Caco-2 (cell line): ENCODE measurements at places on chromosomes 7 and 10.
A peak's percentile ranks its signal among the peaks of the same experiment; 100 is the strongest.

DNA sequence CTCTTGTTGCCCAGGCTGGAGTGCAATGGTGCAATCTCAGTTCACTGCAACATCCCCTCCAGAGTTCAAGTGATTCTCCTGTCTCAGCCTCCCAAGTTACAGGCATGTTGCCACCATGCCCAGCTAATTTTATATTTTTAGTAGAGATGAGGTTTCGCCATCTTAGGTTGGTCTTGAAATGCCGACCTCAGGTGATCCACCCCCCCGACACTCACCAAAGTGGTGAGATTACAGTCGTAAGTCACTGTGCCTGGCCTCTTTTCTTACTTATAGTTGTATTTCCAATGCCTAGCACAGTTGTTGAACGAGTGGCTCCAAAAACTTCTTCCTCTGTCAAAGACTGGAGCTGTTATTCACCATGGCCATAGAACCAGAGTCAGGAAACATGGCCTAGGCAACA, 6.7 kb downstream of the RNF216 start:
- no peak for DNase-seq

GRCh38 chr7:46034056-46034768, 113.1 kb upstream of the IGFBP3 start:
- no peak for DNase-seq

DNA sequence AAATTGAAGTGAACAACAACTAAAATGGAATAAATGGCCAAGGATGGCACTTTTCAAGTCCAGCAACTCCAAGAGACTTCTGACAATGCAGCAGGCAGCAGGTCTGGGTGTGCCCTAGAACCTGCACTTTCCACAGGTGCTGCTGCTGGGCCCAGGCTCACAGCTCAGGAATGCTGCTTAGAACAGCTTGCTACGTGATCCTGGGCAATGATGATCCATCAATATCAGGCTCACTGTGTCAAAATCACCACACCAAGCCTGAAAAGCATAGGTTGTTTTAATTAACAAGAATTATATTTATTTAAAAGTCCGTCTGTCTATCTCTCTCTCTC, 148.4 kb downstream of the TNS3 start:
- DNase-seq: no peak

GRCh38 chr10:129328546-129328945, 138.5 kb upstream of the MGMT start:
- no peak for DNase-seq

DNA sequence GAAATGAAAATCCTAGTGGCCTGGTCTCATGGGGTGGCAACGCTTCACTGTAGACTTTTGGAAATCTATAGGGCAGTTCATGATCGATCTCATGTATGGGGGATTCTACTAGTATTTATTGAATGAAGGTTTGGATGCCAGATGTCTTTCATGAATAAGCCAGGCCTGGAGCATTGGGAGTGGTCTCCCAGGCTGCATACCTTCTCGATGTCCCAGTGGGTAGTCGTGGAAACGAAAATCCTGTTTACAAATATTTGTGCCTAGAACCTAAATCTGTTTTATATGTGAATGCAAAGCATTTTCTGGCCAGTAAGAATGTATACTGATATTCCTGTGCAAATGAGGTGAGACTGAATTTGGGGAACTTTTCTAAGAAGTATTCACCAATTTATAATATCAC, 105.0 kb upstream of the C1QL3 start:
- no peak for DNase-seq

GRCh38 chr10:101397140-101397539, 43.2 kb downstream of the BTRC start:
- DNase-seq: peak; percentile 30

DNA sequence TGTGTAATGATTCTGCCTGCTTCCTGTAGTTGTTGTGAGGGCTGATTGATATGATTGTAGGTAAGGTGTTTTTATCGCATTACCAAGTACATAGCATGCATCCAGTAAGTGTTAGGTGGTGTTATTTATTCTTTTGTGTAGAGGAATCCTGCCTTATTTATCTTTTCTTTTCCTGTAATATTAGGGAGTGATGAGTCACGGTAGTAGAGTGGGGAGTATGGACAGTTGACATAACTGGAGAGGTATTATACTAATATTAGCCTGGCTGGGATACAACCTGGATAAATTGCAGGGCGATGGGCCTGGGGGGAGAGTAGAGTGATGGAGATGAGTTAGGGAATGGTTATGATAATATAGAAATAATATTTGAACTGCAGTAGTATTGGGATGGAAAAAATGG, 9.8 kb downstream of the SDK1 start:
- no peak for DNase-seq

DNA sequence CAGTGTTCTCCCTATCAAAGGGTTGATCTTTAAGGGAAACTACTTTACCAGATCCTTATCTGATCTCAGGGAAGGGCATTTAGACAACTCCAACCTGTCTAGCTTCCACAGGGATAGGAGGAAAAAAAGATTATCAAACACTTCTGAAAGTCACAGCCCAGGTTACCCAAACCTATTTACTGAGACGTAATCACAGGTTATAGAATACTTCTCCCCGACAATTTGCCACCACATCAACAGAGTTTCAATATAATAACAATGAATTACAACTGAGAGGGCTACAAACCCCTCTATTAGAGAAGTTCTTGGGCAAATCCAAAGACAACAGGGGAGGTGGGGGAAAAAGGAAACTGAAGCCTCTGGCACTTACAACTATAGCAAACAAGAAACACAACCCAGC, 26.3 kb downstream of the CFAP70 start:
- no peak for DNase-seq
